T follicular helper cell (primary cell): ENCODE measurements at places on chromosomes 11 and 22.
A peak's percentile ranks its signal among the peaks of the same experiment; 100 is the strongest.

- DNase-seq = no peak
These were observed 662.5 kb upstream of the B3GAT1 start for GRCh38 chr11:135074397-135074998.

GRCh38 chr11:45398325-45398724 is 112.2 kb upstream of the SYT13 start:
- DNase-seq = no peak

DNA sequence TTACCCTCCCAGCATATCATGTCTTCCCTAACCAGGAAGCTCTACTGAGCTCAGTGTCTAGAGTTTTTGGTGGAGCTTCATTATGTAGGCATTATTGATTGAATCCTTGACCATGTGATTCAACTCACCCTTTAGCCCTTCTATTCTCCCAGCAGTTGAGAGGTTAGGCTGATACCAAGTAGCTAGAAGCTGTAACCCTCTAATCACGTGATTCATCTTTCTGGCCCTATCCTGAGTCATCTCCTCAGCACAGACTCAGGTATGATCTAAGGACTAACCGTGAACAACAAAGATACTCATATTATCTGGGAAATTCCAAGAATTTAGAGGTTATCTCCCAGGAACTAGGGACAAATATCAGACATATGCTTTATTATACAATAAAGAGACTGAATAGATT is 625.5 kb downstream of the JRKL start:
- DNase-seq = no peak

DNA sequence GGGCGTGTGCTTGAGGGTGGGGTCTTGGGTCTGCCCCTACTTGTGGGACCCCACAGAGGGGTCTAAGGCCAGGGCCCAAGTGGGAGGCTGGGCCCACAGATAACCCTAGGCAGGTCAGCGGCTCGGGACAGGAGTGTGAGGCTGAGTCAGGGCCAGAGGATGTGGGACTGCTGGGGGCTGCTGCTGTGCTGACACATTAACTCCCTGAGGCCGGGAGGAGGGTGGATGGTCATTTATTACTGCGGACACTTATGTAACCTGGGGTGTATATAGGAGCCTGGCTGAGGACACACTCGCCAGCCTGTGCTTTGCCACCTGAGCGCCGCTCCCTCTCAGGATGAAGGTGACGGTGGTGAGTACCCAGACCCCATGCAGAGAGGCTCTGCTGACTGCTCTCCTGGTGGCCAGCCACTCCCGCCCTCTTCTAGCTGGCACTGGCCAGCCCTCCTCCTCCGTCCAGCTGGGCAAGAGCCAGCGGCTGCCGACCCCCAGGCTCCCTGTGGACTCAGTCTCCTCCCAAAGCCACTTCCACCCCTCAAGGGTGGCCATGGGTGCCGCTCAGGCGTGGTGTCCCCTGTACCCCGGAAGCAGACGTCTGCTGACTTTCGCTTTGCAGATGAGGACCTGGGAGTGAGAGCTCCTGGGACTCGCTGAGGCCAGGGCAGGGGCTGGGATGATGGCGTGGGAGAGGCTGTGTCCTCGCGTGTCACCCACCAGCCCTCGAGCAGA is at the start of gene MIOX:
TSS of gene MIOX (plus strand) at position 299 of the 729 bp plus-strand sequence. CDS start at position 338, 39 bp downstream.
- DNase-seq = no peak

GRCh38 chr22:20903093-20903492 is 14.1 kb upstream of the CRKL start:
- no peak for DNase-seq

DNA sequence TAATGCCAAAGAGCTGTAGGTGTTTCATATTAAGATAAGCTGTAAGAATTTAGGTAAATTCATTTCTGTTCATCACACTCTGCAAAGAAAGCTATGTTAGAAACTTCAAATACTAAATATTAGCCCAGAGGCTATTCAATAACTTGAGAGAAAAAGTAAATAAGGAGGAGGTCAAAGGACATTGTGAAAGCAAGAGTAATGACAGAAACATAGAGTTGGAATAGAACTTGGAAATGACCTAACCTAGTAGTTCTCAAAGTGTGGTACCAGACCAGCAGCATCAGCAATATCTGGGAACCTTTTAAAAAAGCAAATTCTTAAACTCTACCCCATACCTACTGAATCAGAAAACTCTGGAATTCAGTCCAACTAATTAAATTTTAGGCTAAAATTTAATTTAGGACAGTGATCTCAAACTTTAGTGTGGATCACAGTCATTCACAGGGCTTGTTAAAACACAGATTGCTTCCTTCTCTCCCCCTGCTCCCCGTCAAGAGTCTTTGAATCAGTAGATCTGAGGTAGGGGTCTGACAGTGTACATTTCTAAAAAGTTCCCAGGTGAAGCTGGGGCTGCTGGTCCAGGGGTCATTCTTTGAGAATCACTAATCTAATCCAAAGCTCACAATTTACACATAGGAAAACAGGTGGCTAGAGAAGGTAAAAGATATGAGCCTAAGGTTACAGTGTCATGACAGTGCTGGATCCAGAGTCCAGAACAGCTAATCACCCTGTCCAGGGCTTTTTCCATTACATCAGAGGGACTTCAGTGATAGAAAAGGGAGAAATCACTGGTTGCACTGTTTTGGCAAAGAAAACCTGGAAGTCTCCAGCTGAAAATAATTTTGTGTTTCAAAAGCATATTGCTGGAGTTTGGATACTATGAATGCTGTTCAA is 241.1 kb downstream of the SOX6 start:
- DNase-seq = no peak

GRCh38 chr11:92276773-92277172 is 52.2 kb downstream of the FAT3 start:
- no peak for DNase-seq

- DNase-seq = no peak
These were observed 273.9 kb downstream of the NTM start for GRCh38 chr11:131644204-131644795.

GRCh38 chr11:117925198-117925925 is 3.8 kb downstream of the TMPRSS13 start:
- no peak for DNase-seq

GRCh38 chr11:128471138-128471661 is 116.2 kb downstream of the ETS1 start:
- DNase-seq = no peak

GRCh38 chr22:31943206-31943977 is 943 bp upstream of the YWHAH start:
- no peak for DNase-seq

- DNase-seq = no peak
These were observed at the start of gene KIRREL3 for GRCh38 chr11:127000291-127000968. KIRREL3 (minus strand) TSS chr11:127000770.

DNA sequence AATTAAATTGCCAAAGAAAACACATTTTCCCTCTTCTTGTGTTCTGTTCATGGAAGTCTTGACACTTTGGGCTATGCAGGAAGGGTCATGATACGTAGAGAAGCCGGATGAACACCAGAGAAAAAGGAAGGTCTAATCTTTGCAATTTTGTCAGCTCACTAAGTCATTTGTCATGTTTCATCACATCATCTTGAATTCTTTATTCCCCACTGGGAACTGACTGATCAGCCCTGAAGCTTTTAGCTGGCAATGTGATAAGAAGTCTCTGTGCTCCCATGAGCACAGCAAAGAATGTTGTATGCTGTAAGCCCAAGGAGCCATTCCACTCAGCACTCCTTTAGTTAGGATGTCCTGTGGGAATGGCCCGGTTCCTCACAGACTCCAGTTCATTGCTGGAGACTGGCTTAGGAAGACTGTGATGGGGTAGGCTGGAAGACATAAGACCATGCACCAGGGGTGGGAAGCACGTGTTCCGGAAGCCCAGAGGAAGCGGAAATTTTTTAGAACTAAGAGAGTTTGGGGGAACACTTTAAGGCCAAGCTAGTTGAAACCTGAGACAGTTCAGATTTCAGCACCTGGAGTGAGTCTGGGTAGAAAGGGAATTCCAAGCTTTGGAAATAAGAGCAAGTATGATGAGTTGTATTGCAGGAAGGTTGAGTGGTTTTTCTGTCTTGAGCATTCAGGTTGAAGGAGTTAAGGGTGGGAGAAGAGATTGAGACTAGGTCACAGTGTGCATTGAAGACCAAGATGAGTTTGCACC is 306.7 kb upstream of the MTNR1B start:
- no peak for DNase-seq

- peak; percentile 7 for DNase-seq
These were observed 195.9 kb downstream of the BCR start for GRCh38 chr22:23376256-23376655.

DNA sequence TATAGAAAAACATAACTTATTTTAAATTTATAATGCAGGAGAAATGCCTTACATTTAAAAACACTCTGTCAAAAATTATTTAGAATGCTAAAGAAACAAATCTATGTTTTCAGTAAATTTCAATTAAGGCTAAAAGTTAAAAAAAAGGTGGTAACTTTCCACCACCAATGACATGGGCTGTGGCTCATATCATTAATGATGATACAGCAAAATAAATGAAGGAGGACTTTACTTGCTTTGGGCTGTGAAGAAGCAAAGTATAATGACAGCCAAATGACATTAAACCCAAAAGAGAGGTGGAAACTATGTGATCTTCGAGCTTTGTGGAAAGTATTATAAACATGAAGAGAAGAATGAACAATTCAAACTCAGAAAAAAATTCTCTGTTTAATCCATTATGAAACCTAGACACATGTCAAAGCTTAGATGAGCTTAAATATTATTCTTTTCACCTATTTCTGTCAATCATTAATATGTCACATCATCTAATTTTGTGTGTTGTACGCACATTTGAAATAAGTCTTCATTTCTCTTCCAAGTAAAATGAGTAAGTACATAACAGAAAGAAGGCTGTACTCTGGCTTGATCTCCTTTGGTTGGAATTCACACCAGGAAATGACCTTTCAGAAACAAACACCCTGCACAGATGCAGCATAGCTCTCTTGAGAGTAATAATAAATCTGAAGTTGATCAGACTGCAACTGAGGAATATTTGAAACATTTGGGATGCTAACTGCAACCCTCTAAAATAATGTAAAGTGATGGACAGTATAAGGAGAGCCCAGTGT is 265.8 kb downstream of the TTC28 start:
- DNase-seq = no peak

GRCh38 chr22:35605851-35606481 is 11.2 kb downstream of the MB start:
- no peak for DNase-seq

DNA sequence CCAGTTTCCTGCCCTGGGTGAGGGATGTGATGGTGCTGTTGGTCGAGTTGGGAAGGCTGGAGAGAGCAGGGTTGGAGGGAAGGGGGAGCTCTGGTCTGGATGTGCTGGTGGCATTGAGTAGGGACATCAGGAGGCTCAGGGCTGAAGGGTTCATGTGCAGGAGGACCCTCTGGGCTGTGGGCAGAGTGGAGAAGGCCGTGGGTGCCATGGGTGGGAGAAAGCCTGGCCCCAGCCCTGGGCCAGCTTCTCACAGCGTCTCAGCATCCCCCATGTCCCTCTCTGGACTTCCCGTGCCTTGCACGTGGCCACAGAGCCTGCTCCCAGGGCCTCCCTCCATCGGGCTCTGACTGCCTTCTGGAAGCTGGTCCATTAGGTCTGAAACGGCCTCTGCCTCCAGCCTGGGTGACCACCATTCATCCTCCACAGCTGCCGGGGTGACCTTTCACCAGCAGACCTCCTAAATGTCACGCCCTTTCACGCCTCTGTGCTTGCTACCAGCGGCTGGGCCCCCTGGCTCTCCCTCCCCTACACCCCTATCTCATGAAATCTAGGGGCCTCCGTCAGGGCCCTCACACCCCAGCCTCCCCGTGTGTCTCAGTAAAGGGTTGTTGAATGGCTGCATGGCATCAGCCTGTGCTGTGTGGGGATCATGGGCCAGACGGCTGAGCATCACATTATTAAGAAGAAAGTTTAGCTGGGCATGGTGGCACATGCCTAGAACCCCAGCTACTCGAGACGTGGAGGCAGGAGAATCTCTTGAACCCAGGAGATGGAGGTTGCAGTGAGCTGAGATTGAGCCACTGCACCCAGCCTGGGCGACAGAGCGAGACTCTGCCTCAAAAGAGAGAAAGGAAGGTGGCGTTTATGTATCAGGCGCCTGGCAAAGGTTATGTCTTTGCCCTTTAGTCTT is 25.5 kb downstream of the MYO7A start:
- no peak for DNase-seq

- no peak for DNase-seq
These were observed 195.8 kb upstream of the LARGE1 start for GRCh38 chr22:34116126-34116525.

DNA sequence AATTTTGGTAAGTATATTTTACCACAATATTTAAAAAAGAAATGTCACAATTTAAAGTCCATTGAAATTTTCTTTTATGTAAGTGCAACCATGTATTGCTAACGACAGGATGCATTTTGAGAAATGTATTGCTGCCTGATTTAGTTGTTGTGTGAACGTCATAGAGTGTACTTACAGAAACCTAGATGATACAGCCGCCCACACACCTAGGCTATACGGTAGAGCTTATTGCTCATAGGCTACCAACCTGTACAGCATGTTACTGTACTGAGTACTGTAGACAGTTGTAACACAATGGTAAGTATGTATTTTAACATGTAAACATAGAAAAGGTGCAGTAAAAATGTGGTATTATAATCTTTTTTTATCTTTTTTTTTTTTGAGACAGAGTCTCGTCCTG is 48.1 kb downstream of the CBL start:
- no peak for DNase-seq

GRCh38 chr22:22934543-22935055 is 47.0 kb downstream of the IGLL5 start:
- DNase-seq = no peak

- no peak for DNase-seq
These were observed 8.8 kb upstream of the CD81 start for GRCh38 chr11:2368178-2368850.

- DNase-seq = no peak
These were observed 30.4 kb downstream of the TPBGL start for GRCh38 chr11:75270896-75271418.

DNA sequence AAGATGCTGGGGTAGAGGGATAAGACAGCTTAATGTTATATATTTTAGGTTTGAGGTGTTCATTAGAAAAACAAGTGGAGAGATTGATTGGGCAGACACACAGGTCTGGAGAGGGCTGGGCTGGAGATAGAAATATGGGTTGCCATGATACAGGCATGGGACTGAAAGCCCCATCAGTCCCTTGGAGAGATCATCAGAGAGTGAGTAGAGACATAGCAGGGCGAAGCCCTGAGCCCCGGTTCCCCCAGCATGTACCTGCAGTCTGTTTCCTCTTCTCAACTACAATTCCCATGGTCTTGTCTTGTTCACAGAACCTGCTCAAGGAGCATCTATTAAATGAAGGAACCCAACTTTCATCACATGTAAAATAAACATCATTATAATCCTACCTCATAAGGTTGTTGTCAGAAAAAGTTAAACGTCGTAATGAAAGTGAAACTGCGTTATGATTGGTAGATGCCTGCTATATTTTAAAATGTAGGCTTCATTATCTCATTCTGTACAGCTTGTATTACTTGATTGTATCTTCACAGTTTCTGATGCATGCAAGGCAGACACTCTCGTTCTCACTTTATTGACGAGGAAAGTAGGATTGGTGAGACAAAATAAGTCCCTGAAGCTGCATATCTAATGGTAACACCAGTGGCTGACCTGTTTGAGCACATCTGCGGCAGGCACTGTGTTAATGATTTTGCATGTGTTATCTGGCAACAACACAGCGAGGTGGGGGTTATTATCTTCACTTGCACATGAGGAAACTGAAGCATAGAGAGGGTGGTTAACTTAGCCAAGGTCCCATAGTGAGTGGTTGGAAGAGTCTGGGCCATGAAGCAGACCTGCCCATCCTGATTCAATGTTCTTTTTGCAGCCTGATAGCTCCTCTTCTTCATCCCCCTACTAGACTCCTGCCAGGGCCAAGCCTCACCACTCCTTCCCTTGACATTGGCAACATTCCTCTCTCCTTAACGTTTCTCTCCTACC is 63.5 kb downstream of the ENDOD1 start:
- DNase-seq = no peak
